Stimulated activated CD8-positive, alpha-beta memory T cell treated with anti-CD3 and anti-CD28 coated beads, Interleukin-2, amount 100 ng/mL, for 48 hours (primary cell): ENCODE measurements at places on chromosomes 2 and 18.
A peak's percentile ranks its signal among the peaks of the same experiment; 100 is the strongest.

DNA sequence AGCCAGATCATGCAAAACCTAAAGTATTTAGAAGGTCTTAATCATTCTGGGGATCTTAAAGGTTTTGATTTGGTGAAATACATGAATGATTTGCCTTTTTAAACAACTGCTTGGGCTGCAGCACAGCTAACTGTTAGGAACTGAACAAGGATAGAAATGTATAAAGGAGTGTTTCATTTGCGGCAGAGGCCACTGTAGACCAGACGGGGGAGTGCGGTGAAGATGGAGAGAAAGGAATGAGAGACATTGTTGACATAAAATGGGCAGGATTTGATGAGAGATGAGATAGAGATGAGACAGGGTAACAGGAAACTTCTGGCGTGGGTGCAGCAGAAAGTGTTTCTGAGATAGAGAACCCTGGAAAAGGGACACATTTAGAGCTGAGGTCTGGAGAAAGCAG is 308.1 kb downstream of the TMX3 start:
- DNase-seq: no peak

DNA sequence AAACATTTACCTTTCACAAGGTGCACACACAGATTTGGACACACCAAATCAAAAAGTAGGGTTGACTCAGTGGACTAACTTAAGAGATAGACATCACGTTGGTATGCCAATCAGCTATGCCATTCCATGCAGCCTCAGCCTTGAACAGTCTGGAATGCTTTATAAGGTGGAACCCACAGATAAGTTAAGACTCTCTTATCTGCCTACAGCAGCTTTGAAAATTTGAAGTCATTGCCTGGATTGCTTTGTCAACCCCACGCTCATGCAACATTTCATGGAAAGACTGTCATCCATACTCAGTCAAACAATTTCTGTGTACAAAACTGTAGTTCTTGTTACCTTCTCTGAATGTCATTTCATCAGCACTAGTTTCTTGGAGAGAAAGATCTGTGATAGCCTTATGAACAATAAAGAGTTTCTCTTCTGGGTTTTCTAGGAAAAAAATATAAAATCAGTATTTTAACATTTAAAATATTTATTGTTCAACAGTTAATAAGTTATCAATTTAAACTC is 1.2 kb downstream of the ERMN start:
- DNase-seq: no peak

- peak; percentile 57 for DNase-seq
Measured at GRCh38 chr18:80171054-80171872, 62.2 kb downstream of the ADNP2 start.

DNA sequence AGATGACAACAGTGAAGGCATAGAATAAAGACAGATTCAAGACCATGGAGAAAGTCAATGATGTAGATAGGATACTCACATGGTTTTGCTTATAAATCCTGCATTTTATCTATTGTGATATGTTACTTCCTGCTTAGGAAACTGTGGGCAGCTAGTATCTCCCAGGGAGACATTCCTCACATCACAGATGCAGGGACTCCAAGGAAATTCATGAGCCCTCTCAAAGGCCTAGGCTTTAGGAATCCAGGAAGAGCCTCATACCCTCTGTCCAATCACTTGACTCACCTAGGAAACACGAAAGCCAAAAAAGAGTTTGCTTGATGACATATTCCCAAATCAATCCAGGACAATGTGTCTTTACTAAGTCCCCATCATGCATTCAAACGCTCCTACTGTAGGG is 247.8 kb upstream of the KLHL29 start:
- DNase-seq: no peak

DNA sequence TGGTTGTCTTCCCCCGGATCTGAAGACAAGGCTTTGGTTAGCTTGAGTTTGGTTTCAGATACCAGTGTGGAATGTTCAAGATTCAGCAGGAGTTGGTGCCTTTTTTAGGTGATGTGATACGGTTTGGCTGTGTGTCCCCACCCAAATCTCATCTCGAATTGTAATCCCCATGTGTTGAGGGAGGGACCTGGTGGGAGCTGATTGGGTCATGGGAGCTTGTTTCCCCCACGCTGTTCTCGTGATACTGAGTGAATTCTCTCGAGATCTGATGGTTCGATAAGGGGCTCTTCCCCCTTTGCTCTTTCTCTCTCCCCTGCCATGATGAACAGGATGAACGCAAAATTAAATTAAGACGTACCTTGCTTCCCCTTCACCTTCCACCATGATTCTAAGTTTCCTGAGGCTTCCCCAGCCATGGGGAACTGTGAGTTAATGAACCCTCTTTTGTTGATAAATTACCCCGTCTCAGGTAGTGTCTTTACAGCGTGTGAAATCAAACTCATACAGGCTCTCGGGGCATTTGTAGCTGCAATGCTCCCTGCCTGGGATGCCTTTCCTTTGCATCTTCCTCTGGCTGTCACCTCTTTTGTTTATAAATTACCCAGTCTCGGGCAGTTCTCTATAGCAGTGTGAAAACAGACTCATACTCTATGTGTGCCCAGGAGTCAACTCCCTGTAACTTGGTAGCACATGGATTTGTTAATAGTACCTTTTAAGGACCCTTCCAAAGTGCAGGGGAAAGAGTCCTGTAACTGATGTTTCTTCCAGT is 21.3 kb downstream of the PDCD1 start:
- DNase-seq: no peak
